Activated CD4-positive, alpha-beta T cell treated with anti-CD3 and anti-CD28 coated beads, Interleukin-2, amount 50 U/mL, for 4 hours (primary cell): ENCODE measurements at places on chromosomes 1 and 21.

DNA sequence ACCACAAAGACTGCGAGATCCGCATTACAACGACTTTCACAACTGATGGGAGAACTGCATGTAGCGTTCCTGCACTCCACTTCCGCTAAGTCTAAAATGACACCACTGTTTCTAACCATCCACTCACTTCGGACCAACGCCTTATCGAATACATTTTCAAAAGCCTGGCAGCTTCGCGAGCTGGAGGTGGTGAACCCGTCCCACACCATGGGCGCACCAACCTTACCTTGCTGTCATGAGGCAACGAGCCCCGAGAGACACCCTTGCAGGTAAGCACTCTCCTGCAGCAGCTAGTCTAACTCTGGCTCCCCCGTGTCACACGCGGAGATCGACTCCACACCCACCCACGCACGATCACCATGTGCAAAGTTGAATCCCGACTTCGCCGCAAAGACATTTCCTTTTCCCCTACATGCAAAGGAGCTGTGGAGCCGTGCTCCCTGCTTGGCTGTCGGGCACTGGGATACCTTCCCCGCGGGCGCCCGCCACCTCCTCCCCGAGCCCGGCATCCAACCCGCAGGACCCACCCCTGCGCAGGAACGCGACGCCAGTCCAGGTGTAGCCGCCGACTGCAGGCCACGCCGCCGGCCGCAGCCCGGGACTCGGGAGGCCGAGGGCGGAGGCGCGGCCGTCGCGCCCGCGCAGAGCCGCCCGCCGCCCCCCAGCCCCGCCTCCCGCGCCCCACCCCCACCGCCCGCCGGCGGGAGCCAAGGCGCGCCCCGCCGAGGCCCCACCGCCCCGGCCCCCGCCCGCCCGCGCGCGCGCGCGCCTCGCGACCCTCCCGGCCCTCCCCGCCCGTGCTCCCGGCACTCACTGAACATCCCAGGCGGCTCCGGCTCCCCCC is 629 bp downstream of the TAF5L start:
- DNase-seq: peak; percentile 55

- no peak for DNase-seq
These were observed 54.3 kb downstream of the ABL2 start for GRCh38 chr1:179175011-179175841.

GRCh38 chr1:207997486-207998268 is 86.8 kb upstream of the CD34 start:
- DNase-seq: peak; percentile 37

DNA sequence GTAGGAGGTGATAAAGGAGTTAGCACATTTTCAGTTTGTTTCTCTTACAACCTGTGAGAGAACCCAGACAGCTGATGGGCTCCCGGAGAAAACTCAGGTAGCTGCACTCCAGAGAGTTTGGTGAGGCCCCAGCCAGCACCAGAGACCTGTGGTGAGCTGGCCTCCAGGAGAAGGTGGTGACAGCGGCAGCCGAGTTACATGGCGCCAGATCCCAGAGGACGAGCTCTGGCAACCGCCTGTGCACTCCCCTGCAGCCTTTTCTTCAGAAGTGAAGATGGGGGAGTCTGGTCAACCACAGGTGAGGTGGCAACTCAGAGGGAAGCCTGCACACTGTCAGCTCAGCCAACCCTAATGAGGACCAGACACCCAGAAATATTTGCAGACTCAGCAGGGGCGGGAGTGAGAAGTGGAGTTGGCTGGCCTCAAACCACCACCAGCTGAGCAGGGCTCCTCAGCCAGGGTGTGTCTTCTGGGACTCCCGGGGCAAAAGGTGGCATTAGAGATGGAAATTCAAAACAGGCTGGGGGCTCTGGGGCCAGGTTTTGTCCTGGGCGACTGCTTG is 209.7 kb downstream of the SETD4 start:
- no peak for DNase-seq

GRCh38 chr1:199706826-199707606 is 320.5 kb upstream of the NR5A2 start:
- no peak for DNase-seq

- DNase-seq: no peak
These were observed 1176.5 kb downstream of the NCAM2 start for GRCh38 chr21:22174746-22175145.

DNA sequence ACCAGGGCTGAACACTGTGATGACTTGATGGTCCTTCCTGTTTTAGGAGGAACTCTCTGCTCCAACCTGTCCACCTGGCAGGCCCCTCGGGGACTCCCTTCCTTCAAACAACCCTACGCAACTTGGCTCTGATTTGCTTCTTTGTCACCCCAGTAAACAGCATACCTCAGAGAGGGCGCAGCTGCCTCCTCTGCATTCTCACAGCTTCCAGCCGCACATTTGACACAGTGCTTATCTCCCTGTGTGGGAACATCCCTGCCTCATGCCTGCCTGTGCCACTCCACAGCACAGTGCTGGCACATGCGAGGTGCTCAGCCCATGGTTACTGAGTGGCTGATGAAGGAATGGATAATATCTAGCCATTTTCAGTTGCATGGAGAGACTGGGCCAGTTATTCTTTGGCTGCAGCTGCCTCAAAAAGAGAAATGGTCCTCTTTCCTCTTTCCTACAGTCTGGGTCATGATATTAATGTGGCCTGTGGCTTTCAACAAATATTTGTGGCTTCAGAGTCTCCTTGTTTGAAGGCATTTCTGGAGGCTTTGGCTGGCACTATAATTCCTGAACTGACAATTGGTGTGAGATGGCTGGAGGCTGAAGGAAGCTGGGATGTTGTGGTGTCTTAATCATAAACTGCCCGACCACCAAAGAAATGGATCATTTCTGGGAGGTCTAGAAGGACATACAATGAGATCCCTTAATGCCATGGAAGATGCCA is 77.9 kb downstream of the TENT5C start:
- no peak for DNase-seq

DNA sequence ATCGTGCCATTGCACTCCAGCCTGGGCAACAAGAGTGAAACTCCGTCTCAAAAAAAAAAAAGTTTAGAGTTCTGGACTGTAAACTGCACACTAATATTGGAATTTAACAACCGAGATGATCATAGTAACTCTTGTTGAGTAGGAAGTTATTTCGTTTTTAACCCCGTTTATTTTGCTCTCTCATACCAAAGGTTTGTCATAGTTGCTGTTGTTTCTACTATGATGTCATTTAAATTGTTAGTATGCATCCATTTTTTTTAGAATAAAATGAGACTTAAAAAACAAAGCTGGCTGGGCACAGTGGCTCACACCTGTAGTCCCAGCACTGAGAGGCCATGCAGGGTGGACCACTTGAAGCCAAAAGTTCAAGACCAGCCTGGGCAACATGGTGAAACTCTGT is 49.3 kb downstream of the DOP1B start:
- DNase-seq: no peak

DNA sequence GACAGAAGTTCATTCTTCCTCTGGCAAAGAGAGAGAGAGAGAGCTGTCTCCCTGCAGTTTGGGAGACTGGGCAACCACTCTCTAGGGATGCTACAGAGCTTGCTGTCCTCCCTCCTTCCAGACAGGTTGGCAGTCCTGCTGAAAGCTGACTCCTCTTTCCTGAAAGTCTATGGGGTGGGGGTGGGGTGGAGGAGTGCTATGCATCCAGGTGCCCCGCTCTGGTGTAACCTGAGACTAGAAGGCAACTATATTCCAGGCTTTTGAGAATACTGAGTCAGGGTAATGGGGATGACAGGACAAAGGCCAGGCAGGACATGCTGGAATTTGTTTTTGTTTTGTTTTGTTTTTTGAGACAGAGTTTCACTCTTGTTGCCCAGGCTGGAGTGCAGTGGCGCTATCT is 55.4 kb downstream of the OPTC start:
- DNase-seq: no peak

GRCh38 chr1:39183503-39184353 is 20.8 kb upstream of the MACF1 start:
- peak; percentile 84 for DNase-seq

GRCh38 chr1:14118691-14119485 is 418.9 kb downstream of the PRDM2 start:
- no peak for DNase-seq

- DNase-seq: no peak
These were observed 3.1 kb downstream of the PTAFR start for GRCh38 chr1:28173151-28173979.

DNA sequence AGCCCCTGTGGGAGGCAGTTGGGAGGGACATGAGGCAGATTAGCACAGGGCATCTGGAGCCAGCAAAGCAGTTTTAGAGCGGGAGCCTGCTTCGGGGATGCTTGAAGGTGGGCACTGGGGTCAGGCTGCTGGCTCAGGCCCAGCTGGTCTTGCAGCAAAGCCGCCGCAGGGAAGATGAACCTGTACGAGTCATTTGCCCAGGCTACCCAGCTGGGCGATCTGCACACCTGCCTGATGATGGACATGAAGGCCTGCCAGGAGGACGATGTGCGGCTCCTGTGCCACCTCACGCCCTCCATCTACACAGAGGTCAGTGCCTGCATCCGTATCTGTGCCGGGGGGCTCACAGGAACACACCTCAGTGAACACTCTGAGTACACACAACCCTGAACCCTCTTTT is 7.7 kb upstream of the SLC27A3 start:
- no peak for DNase-seq

- DNase-seq: no peak
These were observed 7.3 kb upstream of the BARHL2 start for GRCh38 chr1:90724361-90724760.

- no peak for DNase-seq
These were observed 15.2 kb downstream of the RPAP2 start for GRCh38 chr1:92314024-92314423.

DNA sequence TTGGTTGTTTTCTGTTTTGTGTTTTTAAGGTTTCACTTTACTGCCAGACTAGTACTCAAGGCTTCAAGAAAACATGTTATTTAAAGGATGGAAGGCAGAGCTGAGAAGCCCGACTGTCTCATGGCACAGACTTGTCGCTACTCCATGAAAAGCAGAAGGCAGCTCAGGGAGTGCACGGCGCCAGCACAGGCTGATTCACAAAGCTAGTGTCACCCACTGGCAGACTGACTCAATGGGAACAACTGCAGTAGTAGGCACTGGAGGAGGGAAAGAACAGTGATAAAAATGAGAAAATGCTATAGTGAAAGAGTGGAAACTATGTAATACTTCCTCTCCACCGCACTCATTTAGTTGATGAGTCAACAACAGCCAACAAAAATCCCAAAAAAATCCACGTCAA is 14.7 kb downstream of the HSF2BP start:
- DNase-seq: no peak

GRCh38 chr1:157844089-157844830 is 2.7 kb upstream of the CD5L start:
- no peak for DNase-seq

- no peak for DNase-seq
These were observed 17.9 kb downstream of the LUZP1 start for GRCh38 chr1:23150742-23151141.

GRCh38 chr21:36587388-36587787 is 107.5 kb upstream of the CLDN14 start:
- no peak for DNase-seq

DNA sequence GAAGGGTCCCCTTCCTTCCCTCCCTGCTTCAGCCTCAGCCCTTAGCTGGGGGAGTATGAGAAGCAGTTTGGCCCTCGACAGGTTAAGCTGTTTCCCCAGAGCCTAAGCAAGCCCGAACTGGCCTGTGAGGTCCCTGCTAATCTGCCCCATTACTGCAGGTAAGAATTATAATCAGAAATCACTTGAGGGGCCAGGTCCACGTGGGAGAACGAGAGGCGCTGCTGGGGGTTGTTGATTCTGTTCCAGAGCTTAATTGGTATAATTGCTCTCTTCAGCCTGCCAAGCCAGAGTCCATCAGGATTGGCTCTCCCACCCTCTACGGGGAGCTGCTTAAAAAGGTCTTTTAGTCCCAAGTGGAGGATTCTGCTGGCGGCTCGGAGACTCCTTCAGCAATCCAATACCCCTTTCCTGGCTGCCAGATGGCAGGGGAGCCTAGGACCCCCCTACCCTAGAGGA is 70.8 kb downstream of the UBE2T start:
- DNase-seq: no peak

GRCh38 chr1:112954945-112955772 is 837 bp downstream of the SLC16A1 start:
- peak; percentile 47 for DNase-seq

- no peak for DNase-seq
These were observed 39.7 kb downstream of the GNG12 start for GRCh38 chr1:67793562-67793961.

GRCh38 chr21:44748621-44749020 is 37.2 kb upstream of the TSPEAR start:
- DNase-seq: no peak

DNA sequence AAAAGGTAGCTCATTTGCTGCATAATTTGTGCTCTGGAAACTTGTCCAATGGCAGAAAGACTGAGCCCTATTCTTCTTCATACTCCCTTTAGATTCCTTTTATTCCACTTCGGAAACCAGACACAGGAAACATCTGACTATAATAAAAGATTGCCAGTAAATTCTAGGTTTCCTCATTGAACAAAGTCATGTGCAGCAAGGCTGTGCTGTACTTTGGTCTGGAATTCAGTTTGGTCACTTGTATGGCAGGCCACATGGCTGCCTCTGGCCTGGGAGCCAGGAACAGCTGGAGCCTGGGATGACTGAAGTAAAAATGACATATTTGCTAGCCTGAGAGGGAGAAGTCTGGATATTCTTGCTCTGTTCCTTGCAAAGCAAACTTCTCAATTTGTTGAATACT is 79.6 kb downstream of the ST3GAL3 start:
- DNase-seq: no peak

DNA sequence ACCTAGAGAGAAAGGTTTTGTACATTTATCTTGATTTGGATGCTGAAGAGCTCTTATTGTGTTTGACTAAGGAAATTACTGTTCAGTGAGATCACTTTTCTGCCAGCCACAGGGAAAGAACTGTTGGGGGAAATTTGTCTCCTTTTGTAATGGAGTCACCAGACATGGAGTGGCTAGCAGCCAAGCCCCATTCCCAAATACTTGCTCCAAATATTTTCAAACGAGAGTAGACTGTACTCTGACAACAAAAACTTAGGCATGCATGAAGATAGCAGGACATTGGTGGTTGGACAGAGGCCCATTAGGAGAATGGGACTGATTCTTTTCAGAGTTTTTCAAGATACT is 21.1 kb downstream of the IPO9 start:
- no peak for DNase-seq

DNA sequence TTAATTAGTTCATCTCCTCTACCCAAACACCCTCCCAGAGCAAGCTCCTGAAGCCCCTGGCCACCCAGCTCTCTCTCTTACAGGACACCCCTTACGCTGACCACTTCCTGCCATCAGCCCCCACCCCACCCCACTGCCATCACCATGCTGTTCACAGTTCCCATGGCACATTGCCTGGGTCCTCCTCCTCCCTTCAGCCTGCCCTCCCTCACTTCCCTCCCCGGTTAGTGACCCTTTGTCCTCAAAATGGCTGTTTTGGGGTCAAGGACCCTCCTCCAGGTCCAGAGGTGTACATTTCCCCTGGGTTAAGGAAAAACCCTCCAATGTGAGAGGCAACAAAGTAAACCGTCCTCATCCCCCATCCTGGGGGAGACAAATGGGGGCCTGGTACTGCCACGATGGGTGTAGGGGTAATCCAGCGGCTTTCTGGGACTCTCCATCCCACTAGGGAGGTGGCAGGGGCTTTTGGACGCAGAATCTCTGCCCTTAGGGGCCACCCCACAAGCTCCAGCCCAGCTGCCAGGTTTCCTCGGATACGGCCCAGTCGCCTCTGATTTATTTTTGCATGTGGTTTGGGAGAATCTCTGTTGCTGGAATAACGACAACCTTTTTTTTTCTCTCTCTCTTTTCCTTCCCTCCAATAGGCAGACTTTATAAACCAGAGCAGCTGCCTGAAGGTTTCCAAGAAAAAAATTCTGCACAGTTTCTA is 8.5 kb downstream of the CAMK2N1 start:
- DNase-seq: no peak
